ENCODE measurements at places on chromosomes 4 and X.

- no peak for DNase-seq
These were observed 7.8 kb upstream of the RRAGB start for GRCh38 chrX:55709735-55710134.

GRCh38 chrX:3006495-3006894 is at the start of gene ARSH:
Gene ARSH, plus strand, starts transcription at chrX:3006546. Its CDS starts 67 bp downstream, at chrX:3006613.
- no peak for DNase-seq

GRCh38 chrX:56343664-56344063 is 111.5 kb downstream of the KLF8 start:
- DNase-seq = no peak

DNA sequence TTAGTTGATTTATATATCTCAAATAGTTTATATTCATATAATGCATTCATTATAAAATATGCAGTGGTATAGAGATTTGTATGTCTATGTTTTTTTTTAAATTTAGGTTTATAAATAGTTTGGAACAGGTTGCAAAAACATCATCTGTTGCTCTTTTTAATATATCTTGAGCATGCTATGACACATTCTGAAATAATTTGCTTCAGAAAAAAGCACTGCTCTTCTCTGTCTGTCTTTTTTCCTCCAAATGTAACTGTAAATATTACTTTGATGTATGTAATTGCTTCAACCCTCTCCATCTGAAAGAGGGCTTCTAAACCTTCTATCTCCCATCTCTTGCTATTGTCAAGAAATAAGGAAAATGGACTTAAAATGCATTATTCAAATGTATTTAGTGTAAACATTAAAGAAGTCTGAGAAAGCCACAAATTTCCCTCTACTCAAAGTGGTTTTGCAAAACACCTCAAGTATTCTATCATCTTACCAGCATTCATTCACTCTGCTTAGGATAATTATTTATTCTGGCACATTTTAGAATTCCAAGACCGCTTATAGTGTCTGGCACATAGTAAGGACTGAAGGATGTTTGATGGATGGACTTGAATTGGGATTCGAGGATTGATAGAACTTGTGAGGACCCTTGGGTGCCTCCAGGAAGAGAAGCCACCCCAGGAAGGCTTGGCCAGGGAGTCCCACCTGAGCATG is 87.8 kb downstream of the CLNK start:
- DNase-seq = no peak
